ENCODE measurements at places on chromosomes 5 and 9.

DNA sequence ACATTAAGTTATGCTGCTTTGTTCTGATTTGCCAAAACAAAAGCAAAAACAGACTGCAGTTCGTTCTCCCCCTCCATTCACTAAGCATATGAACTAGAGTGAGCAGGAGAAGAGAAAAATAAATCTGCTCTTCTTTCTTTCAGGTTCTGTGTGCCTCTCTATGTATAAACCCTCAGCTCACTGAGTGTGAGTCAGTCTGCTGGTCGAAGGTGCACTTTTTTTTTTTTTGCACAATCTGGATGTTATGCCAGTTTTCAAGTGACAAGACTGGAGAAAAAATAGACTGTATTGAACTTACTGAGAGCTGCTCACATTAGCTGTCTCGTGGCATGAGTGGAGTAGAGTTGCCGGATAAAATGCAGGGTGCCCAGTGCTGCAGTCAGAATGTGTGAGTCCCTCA is 244.6 kb upstream of the ATP10B start:
- DNase-seq = no peak

DNA sequence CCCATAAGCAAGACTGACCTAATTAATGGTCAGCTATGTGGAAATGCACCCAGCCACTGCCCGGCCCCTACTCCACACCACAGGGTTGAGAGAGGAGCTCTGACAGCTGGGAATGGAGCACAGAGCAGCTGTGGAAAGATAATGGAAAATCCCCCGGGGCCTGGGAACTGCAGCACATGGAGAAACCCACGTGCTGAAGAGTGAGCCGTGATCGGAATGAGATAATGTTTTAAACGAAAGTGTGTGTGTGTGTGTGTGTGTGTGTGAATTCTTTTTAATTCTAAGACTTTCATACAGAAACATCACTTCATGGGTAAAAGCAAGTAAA is 13.1 kb upstream of the SLC12A7 start:
- no peak for DNase-seq

GRCh38 chr9:105978336-105978735 is 284.0 kb downstream of the TMEM38B start:
- DNase-seq = no peak

DNA sequence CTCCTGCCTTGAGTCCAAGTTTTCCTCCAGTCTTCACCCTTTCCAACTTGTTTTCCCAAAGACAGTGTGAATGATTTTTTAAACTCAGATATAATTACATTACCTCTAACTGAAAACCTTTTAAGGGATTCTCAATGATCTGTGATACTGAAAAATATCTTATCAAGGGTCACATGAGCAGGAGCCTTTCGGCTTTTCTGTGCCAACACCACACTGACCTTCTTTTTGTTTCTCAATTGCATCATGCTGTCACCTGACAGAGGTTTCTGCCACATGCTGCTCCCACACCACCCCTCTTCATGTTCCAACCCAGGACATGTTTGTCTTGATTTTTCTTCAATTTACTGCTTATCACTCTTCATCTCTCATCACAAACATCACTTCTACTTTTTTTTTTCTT is 820.0 kb downstream of the PRELID2 start:
- no peak for DNase-seq

DNA sequence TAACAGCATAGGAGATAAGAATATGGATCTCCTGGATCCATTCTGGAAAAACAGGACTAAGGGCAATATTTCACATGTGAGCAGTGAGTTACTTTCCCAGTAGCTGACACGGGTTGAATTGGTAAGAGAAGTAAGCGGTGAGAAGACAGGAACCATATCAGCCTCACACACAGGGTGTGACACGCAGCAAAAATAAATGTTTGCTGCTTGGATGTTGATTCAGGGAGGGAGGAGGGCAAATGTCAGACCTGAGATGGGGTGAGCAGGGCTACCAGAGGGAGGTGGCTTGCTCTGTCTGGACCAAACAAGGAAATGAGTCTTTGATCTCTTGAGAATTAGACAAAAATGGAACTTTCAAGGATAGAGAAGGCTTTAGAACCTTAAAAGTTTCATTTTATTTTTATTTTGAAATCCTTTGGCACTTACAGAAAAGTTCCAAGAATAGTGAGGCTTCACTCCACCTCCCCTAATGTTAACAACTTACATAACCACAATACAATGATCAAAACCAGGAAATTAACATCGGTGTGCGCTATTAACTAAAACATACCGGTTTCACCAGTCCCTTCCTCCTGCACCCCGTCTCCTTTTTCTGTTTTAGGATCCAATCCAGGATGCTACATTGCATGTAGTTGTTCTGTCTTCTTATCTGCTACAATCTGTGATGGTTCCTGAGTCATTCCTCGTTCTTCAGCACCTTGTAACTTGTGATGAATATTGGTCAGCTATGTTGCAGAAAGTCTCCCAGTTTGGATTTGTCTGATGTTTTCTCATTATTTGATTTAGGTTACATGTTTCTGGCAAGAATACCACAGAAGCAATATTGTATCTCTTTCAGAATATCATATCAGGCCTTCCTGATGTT is 20.5 kb upstream of the ARHGEF28 start:
- DNase-seq = no peak

DNA sequence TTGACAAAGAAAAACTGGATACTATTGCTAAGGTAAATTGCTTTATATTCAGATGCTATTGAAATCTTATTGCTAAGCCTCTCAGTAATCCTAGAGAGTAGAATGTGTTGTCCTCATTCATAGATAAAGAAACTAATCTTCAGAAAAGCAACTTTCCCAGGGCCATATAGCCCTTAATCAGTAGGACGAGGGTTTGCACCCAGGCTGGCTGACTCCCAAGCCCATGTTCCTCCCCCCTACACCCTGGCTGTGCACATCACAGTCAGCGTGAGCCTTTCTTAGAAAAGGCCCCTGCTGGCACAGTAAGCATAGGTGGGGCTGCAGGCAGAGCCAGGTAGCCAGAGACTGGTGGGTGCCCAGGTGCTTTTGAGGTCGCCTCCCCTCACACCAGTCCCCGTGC is 15.8 kb upstream of the GLIPR2 start:
- DNase-seq = no peak

DNA sequence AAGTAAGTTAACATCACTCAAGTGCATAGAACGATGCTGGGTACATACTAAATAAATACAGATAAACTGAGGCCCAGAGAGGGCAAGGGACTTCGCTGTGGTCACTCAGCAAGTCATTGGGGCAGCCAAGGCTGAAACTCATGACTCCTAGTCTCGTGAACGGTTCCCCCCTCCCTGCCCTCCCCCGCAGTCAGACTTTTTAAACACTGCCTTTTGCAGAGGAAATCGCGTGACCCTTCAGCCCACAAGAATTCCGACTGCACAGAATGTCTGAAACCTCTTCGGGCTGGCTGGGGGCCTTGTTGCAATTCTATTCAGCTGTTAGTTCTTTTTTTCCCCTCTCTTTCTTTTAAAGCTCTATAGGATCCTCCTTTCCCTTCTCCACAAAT is 28.1 kb downstream of the NEK6 start:
- no peak for DNase-seq

GRCh38 chr9:122464633-122465567 is 12.8 kb downstream of the OR1J1 start:
- peak; percentile 84 for DNase-seq

- peak; percentile 5 for DNase-seq
Measured at GRCh38 chr9:134010310-134011173, 14.7 kb upstream of the BRD3OS start.

DNA sequence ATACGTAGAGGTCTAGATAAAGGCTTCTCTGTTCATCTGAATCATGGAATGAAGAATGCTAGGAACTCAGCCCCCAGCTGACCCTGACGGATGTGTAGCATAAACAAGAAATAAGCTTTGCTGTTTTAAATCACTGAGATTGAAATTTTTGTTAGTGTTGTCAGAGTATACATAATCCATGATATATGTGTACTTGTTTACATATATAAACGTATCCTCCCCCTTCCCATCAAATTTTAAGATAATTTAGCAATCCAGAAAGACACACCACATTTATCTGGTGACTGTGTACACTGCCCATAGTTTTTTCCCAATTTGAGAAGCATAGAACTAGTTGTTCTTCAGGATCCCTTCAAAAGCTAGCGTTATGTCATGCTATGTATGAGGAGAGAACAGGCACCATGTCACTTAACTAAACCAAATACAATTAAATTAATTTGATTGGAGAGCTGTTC is 80.8 kb upstream of the OSMR start:
- DNase-seq = no peak

GRCh38 chr5:36642089-36642488 is 35.7 kb downstream of the SLC1A3 start:
- DNase-seq = no peak

GRCh38 chr5:178334861-178335260 is 102.3 kb upstream of the PHYKPL start:
- no peak for DNase-seq

DNA sequence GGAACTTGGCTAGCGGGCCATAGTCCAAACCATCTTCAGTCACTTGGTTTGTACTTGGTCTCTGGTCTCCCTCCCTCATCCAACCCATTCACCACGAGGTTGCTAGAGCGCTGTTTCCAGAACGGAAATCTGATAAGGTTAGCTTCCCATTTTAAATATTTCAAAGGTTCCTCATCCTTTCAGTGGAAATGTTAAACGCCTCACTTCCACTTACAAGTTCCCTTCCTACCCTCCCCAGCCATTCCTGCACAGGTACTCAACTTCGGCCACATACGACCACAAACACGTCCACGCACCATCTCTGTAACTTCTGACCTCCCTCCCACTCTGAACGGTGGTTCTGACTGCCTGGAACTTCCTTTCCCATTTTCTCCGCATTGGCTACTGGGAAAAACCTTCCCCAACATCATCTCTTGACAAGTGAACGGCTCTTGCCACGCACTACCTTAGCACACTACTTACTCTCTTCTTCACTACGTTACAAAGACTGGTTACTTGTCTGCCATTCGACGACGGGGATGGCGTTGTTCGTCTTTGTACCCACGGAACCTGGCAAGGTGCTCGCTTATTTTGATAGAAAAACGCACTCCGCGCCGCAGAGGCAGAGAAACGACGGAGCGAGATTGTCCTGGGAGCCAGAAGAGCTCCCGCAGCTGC is 629 bp downstream of the CCNH start:
- no peak for DNase-seq

DNA sequence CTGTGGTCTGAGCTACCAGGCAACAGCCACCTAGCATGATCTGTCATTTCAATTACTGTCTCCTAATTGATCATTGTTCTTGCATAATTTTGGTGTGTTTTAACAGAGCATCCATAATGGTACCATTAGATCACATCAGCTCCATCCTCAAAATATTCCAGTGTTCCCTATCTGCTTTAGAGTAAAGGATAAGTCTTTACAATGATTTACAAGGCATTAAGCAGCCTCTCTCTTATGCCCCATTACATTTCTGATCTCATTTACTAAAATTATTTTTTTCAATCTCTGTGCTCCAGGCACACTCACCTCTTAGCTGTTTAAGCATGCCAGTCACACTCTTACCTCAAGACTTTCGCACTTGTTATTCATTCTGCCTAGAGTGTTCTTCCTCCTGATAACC is 389.9 kb upstream of the PTPRD start:
- DNase-seq = no peak

GRCh38 chr9:127612939-127613582 is 984 bp downstream of the STXBP1 start:
- peak; percentile 59 for DNase-seq

- no peak for DNase-seq
Measured at GRCh38 chr5:177553671-177554429, 513 bp downstream of the FAM193B start.

GRCh38 chr5:71839096-71839884 is 120.2 kb downstream of the CARTPT start:
- DNase-seq = no peak

- DNase-seq = no peak
Measured at GRCh38 chr5:53257806-53258373, 148.3 kb upstream of the MOCS2 start.

DNA sequence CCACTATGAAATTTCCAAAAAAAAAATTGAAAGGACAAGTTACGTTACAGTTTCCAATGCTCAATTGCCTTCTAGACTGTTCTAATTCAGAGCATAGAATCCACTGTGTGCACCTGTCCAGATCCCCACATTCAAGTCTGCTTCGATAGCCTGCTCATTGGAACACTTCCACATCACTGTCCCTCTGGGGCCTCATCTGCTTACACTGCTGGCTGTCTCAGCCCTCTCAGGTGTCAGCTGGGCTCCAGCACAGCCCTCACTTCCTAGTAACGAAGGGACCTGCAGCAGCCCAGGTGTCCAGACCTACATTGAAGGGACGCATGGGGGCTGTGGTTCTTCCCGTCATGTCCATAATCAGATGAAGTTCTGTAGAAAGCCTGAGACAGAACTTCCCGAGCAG is 94.3 kb upstream of the EMB start:
- DNase-seq = no peak

DNA sequence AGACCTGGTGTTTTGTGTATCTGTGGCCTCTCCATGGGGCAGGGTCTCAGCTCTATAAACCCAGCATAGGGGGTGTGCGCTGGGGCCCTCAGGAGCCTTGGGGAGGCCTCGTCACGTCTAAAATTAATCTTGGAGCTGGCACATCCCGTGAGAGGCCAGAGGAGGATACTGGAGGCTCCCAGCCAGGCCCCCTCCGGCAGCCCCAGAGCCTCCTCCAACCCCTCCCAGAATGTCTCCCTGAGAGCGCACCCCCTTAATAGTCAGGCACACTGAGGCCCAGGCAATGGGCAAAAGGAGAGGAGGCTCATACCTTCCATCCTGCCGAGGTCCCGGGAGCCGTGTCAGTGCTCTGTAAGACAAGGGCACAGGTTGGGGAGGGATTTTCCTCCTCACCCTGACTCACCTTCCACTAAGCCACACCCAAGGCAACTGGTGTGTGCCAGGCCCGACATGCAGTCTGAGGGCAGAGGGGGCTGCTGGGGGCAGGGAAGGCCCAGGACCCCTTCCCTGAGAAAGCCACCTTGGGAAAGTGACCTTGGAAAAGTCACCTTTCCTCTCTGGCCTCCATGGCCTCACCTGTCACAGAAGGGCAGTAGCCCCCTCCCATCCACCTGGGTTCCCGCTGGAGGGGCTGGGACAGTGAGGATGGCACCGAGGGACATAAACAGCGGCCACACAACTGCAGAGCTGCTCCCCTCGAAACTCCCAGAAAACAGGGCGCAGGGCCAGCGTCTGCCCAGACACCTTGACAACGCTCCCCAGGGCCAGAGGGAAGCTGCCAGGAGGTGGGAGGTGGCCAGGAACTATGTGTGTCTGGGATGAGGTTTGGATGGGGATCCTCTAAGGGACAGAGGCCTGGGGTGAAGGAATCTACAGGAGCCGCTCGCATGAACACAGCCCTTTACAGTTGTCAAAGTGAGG is 2.9 kb downstream of the AK1 start:
- DNase-seq = no peak

DNA sequence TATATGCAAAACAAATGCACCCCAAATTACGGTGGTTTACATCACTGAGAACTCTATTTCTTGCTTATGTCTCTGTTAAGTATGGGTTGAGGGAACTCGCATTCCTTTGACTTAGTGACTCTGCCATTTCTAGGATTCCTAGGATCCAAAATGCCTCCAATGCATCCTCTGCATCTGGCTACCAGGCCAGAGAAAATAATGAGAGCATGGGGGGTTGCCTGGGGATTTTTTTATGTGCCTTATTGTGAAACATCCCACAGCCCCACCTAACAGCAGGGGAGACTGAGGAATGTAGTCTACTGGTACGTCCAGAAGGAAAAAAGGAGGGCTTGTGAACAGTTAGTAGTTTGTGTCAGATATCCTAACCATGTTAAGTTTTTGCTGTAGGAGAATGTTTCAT is 466.0 kb upstream of the ARRDC3 start:
- no peak for DNase-seq

GRCh38 chr5:7094626-7095025 is 301.3 kb upstream of the ADCY2 start:
- no peak for DNase-seq

Data from SHP77 (cell line).